ENCODE measurements at places on chromosomes 4 and X. TPM values are rescaled to one million over a fixed set of nuclear protein-coding genes. Genes with fewer than 3 reads are reported as not detected.

Gene SMAD1
- total RNA-seq = 62.8 TPM

Gene USP17L17
- not detected for total RNA-seq

GRCh38 chrX:109281483-109282275 is 200.2 kb downstream of the GUCY2F start:
- no peaks in the 10 kb centered on the region for H3K4me1 ChIP-seq
- H3K27me3 ChIP-seq = peaks cover 32% of the 10 kb centered on the region
- no peak overlapping the region for H3K4me3 ChIP-seq
- no peak for DNase-seq
- H3K36me3 ChIP-seq = no peaks in the 10 kb centered on the region

Gene KCND1
- total RNA-seq = 0.96 TPM

Gene ZNF718
- total RNA-seq = 12.7 TPM

Gene PRRG1
- total RNA-seq = 15.2 TPM

GRCh38 chrX:10513974-10514373 is 106.4 kb downstream of the MID1 start:
- H3K36me3 ChIP-seq = no peaks in the 10 kb centered on the region
- H3K4me1 ChIP-seq = no peaks in the 10 kb centered on the region
- H3K27ac ChIP-seq = no peak overlapping the region
- H3K4me3 ChIP-seq = no peak overlapping the region
- H3K27me3 ChIP-seq = peaks cover 3% of the 10 kb centered on the region

DNA sequence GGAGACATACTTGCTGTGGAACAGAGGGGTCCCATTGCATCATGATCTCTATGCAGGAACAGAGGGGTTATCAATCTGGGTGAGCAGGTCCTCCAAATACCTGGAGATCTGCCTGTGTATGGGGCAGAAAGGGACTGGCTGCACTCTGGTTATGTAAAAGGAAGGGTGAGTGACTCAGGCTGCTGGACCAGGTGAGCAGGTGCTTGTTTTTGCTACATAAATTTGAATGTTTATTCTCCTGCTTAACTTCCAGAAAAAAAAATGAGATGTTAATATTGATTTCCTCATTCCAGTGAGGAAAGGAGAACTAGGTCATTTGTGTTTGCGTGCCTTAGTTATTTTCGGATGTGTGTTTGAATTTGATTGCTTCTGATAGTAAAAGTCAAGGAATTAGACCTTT is 225.8 kb upstream of the TRAM1L1 start:
- no peaks in the 10 kb centered on the region for H3K4me1 ChIP-seq
- H3K27ac ChIP-seq = no peak overlapping the region
- no peak overlapping the region for H3K4me3 ChIP-seq
- no peaks in the 10 kb centered on the region for H3K36me3 ChIP-seq

- no peak overlapping the region for H3K27ac ChIP-seq
- H3K4me3 ChIP-seq = no peak overlapping the region
- H3K4me1 ChIP-seq = no peaks in the 10 kb centered on the region
- no peaks in the 10 kb centered on the region for H3K27me3 ChIP-seq
- DNase-seq = no peak
Observed at GRCh38 chr4:83473966-83474365, 10.9 kb downstream of the ABRAXAS1 start.

Gene SYNPO2
- total RNA-seq = 52.7 TPM

Data from breast epithelium (tissue), 4 donors.